ENCODE measurements at places on chromosomes 5 and 9. TPM values are rescaled to one million over a fixed set of nuclear protein-coding genes. Genes with fewer than 3 reads are reported as not detected.

Gene SLC6A3
- 0.19 TPM for total RNA-seq

GRCh38 chr9:16001856-16002255 lies 449.0 kb downstream of the CCDC171 start:
- DNase-seq, result no peak

Gene FCN2
- total RNA-seq, result not detected

DNA sequence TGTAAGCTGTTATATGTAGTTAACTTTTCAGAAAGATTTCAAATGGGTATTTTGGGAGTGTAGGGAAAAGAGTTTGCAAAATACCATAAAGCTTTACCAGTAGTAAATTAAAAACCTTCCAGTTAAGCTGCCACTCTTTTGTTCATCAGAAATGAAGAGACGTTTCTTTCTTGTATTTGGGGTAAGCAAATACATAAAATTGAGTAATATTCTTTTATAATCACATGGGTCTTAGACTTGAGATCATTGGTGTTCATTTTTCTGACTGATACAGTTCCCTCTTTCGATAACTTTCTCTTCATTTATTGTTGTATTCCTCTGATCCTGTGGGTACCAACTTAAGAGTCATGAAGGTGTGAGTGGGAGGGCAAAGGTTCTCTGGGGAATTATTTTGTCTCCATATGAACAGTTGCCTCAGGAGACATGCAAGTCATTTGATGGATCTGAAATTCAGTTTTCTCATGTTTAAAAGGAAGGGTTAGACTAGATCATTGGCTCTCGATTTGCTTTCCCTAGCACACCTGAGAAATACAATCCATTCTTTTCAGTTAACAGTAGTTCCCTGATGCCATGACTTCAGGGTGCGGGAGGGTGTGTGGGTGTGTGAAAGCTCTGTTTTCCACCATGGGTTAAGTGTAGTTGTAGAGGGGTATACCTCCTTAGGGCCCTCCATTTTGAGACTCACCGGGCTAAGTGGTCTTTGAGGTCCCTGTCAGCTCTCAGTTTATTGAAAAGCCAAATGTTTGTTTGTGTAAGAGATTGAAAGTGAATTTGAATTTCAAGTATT lies 47.7 kb downstream of the CNTRL start:
- DNase-seq, result no peak

Gene BTNL3
- total RNA-seq, result not detected

DNA sequence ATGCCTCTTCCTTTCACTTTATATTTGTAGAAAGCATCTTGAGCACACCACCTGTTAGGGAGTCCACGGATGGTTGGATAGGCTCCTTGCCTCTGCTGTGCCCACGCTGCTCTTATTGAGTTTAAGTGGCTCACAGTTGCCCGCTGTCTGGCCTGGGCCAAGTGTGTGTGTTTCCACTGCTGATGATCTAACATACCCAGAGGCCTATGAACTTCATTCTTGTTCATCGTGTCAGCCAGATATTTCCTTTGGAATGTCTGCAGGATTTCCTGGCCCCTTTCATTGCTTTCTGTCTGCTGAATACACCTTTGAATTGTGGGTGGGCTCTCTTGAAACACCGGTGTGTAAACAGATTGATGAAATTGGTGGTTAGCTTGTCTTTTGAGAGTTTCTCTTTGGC lies 46.6 kb downstream of the MVB12B start:
- DNase-seq, result no peak

DNA sequence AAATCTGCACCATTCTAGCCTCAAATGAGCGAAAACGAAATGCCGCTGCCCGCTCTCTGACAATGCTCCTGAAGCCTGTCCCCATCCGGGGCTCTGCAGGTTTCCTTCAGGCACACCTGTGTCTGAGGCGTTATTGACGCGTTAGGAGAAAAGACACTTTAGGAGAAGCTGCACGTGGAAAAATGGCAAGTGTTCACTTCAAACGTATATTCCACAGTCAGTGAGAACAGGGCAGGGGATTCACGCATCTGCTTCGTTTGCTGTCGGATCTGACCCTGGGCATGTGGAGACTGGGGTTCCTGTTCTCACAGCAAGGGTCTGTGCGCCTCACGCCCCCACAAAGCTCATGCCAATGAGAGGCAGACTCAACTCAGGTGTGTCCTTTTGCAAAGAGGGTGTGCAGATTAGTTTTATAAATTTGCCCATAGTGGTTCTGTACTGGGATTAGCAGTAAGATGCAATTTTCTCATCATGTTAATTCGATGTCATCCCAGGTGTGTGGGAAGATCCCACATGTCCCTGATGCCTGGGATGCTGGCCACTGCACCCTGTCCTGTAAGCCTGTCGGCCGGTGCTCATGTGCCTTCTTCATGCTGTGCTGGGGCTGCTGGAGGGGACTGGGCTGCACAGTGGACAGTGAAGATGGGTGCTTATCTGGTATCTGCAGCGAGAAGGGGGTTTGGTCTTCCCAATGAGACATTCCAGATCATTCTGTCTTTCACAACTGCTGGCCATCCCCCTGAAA lies 11.2 kb upstream of the TBC1D9B start:
- DNase-seq, result peak; percentile 62

- DNase-seq, result peak; percentile 66
Observed at GRCh38 chr5:1285883-1286291, 9.0 kb downstream of the TERT start.

DNA sequence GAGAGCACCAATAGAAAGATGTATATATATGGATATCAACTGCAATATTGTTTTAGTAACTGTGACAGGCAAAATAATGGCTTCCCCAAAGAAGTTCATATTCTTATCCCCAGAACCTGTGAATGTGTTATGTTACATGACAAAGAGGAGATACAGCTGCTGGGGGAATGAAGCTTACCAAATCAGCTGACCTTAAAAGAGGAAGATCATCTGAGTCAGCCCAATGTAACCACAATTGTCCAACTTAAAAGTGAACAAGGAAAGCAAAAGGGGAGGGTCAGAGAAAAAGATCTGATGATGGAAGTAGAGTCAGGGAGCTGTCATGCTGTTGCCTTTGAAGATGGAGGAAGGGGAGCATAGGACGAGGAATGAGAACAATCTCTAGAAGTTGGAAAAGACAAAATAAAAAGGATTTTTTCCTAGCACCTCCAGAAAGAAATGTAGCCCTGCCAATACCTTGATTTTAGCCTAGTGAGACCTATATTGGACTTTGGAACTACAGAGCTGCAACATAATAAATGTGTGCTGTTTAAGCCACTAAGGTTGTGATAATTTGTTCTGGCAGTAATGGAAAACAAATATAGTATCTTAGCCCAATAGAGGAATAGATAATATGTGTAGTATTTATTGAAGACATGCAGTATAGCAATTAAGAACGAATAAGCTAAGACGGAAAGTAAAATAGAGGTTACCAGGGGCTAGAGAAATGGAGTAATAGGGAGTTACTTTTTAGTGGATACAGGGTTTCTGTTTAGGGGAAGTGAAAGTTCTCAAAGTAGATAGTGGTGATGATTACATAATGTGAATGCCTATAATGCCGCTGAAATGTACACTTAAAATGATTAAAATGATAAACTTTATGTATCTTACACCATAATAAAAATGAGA lies 115.9 kb downstream of the PIK3R1 start:
- DNase-seq, result no peak

- DNase-seq, result no peak
Observed at GRCh38 chr9:84504360-84504759, 163.8 kb upstream of the SLC28A3 start.

GRCh38 chr5:129902816-129903215 lies 1.4 kb upstream of the CHSY3 start:
- peak; percentile 57 for DNase-seq

DNA sequence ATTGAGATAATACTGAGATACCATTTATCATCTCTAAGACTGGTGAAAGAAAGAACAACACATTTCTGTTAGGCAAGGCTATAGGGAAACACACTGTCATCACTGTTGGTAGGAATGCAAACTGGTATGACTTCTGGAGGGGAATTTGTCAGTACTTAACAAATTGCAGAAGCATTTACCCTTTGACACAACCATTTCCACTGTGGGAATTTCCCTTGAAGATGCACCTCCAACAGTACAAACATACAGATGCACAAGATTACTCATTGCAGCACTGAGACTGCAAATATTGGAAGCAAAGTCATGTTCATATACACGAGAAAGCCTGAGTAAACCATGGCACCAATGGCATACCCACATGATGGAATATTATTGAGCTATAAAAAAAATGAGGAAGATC lies 17.6 kb downstream of the GM2A start:
- DNase-seq, result no peak

Gene SSNA1
- 40.4 TPM for total RNA-seq

GRCh38 chr9:22005702-22006606 lies 3.2 kb downstream of the CDKN2B start:
- DNase-seq, result peak; percentile 74

- no peak for DNase-seq
Observed at GRCh38 chr9:6922124-6922676, 164.4 kb downstream of the KDM4C start.

Gene ELAVL2
- 0.05 TPM for total RNA-seq

Gene GZMA
- 1.7 TPM for total RNA-seq

Gene FOXD4
- 0.32 TPM for total RNA-seq

GRCh38 chr9:114518599-114519022 lies 13.3 kb upstream of the WHRN start:
- DNase-seq, result no peak

Measured in posterior vena cava (tissue), 2 donors.